SJSA1 (cell line): ENCODE measurements at places on chromosomes 12 and 14. TPM values are rescaled to one million over a fixed set of nuclear protein-coding genes. Genes with fewer than 3 reads are reported as not detected.

DNA sequence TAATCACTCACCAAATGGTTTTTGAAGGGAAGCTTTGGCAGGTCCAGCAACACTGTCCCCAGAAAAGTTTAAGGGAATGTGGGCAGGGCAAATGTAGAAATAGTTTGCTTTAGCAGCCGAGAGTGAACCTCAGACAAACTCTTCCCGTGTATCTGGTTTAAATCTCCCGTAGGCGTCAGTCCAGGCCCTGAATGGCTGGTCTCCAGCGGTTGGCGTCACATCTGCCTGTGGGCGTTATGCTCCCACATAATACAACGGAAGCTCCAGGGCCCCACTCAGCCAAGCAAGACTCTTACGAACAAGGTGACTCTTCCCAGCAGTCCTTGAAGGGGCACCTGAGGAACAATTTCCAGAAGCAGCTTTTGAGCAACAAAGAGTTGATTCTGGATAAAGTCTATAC lies 942 bp downstream of the ZC2HC1C start:
- DNase-seq, result no peak

- no peak for DNase-seq
Observed at GRCh38 chr12:131784909-131785762, 43.1 kb upstream of the MMP17 start.

DNA sequence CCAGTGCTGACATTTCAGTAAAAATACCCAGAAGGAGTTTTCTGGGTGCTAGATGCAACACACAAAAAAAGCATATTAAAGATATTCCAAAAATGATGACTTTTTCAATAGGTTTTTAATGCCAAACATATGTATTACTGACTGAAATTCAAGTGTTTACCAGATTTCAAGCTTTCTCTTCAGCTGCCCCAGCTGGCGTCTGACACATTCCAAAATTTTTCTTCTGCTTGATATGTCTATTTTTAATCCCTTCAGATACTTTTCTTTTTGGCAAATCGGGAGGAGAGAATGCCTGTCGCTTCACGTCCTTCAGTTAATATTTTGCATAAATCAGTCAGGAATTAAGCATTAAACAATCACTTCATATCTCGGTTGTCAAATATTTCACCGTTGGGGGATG lies 7.1 kb upstream of the CCDC60 start:
- DNase-seq, result no peak

GRCh38 chr12:116508145-116509121 lies 50.7 kb upstream of the MAP1LC3B2 start:
- no peak for DNase-seq

The CLEC1A gene
- not detected in 2 replicates for total RNA-seq

GRCh38 chr14:49893309-49894213 lies 679 bp downstream of the ARF6 start:
- DNase-seq, result peak; percentile 60

The ACTR10 gene
- 79.8 and 82.6 TPM in 2 replicates for total RNA-seq

GRCh38 chr12:28217805-28218204 lies 27.5 kb downstream of the CCDC91 start:
- DNase-seq, result no peak

The GLT1D1 gene
- not detected in 2 replicates for total RNA-seq

DNA sequence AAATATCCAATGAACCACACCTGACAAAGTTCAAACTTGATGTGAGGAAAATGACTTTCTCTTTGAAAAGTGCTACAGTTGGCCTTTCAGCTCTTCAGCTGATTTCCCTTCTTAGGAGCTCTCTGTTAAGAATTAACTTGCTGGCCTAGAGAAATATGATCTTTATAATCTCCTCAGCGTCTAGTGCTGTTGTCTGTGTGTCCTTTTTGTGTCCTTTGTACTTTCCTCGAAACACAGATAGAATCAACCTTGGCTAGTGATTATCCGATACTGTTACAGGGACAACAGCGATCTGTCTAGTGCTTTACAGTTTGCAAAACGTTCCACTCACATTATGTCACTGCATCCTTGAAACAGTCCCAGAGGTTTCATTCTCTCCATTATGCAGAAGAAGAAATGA lies 162.8 kb upstream of the RMST start:
- no peak for DNase-seq

The GLS2 gene
- total RNA-seq, result not detected in 2 replicates

DNA sequence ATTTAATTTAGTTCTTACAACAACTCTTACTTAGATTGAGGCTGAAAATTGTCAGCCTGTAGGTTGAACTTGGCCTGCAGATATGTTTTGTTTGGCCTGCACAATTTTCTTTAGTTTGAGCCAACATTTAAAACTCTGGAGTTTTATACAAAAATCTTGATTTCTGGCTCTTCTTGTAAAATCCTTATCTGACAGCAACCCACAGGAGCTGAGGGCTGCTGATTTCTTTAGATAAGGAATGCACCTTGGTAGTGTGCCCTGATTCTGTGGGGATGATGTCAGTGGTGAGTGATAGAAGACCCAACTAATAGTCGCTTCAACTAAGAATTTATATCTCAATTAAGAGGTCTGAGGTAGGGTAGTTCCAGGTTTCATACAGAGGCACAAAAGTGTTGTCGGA lies 49.5 kb downstream of the SOCS2 start:
- no peak for DNase-seq

The FZD10 gene
- not detected in 2 replicates for total RNA-seq

DNA sequence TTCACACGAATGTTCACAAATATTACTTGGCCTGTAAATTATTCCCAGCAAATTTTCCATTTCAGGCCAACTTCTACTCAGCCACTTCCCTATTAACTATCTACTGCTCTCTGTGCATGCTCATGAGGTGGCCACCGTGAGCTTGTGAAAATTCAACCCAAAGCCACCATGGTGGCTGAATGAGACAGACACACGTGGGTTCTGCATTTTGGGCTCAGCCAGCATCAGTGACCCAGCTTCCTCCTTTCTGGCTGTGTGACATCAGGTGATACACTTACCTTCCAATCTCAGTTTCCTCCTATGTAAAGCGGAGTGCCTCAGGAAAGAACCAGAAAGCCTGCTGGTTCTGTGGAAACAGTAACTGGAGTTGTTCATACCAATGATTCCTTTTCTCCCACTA lies 175.8 kb downstream of the FOXN3 start:
- DNase-seq, result no peak

The KCNJ8 gene
- total RNA-seq, result not detected in 2 replicates

The BDKRB2 gene
- total RNA-seq, result 21.6 and 28.2 TPM in 2 replicates

- no peak for DNase-seq
Observed at GRCh38 chr12:53849656-53850055, 89.0 kb upstream of the HOXC13 start.

- DNase-seq, result no peak
Observed at GRCh38 chr12:51009056-51009440, 17.1 kb downstream of the SLC11A2 start.

DNA sequence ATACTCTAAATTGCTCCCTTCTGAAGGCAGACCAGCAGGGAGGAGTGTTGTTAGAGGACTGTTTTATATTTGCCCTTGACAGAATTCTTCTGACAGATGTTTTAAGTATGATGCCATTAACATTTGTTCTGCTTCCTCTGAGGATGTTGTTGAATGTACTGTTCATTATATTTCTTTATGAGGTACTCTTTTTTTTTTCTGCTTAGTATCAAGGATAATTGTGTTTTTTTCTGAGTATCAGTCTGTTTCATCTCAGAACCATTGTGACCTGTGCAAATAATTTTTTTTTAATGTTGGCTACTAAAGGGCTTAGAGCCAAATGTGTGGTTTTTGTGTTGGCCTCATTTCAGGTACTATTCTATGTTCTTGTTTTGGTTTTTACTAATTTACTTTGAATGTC lies 10.6 kb downstream of the METAP2 start:
- no peak for DNase-seq

DNA sequence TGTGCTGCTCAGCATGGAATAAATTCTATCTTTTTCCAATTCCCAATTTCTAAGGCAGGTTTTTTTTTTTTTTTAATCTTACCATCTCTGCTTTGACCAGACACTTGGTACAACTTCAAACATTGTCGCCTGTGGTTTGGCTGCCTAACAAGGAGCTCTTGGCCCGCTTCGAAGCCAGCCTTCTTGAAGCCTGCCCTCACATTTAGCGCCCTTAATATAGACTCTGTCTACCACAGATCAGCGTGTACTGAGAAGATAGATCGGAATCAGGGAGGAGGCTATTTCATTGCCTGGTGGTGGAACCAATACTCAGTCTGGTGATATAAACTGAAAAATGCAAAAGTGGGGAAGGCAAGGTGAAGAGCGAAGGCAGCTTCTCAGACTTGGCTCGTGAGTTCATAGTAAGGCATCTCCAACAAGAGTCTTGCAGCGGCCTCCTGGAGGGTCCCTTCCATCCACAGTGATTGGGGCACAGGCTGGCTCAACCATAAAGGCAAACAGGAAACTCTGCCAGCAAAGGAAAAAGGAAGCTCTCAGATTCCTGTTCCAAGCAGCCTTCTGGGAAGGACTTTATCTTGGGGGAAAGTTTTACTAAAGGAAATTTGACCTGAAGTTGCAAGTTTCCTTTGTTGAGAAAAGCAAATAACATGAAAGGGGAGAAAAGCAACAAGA lies 103.2 kb upstream of the BCL2L14 start:
- no peak for DNase-seq

The KCNA5 gene
- total RNA-seq, result not detected in 2 replicates

GRCh38 chr12:116058574-116058973 lies 218.9 kb downstream of the MED13L start:
- no peak for DNase-seq

- DNase-seq, result no peak
Observed at GRCh38 chr12:118342090-118342489, 30.6 kb downstream of the TAOK3 start.

DNA sequence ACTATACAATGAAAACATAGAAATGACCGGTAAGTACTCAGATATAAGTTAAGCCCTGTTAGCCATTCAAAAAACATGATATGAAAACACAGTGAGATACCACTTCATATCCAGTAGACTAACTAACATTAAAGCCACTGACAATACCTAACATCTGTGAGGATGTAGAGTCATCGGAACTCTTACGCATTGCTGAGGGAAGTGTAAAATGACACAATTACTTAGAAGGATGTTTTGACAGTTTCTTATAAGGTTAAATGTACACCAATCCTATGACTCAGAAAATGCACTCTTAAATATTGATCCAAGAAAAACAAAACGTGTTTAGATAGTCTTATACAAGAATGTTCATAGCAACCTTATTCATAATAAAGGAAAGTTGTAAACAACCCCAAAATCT lies 782.9 kb downstream of the BCL11B start:
- no peak for DNase-seq

DNA sequence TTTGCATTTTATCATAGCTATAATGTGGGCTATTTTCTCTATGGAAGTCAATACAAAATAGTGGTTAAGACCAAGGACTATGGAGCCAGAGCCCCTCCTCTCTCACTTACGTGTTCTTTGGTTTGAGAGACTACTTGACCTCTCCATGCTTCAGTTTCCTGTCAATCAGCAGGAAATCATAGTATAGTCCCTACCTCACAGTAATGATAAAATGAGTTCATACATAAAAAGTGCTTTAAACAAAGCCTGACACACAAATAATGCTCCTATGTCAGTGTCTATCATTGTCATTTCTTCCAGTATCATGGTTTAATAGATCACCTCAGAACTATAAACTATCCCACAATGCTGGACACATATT lies 90.4 kb downstream of the MED13L start:
- DNase-seq, result no peak

The SLC11A2 gene
- 19.6 and 40.0 TPM in 2 replicates for total RNA-seq

DNA sequence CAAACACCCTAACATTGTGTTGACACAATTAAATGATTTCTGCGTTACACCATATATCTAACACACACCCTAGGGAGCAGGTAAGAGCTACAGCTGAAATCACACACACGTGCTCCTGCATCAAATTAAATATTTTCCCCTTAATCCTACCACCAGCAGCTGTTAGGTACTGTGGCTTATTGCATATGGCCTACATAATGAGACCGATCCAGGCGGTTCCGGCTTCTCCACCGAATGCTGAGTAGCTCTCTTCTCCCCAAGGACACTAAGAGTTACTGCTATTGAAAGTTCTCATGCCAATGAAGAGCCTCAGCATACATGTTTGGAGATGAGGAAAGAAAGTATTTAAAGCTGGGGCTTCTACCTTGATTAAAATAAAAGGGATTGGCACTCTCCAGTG lies 472.2 kb upstream of the STXBP6 start:
- DNase-seq, result no peak

The KLHDC1 gene
- total RNA-seq, result 1.3 and 1.8 TPM in 2 replicates

The KRT71 gene
- not detected in 2 replicates for total RNA-seq

DNA sequence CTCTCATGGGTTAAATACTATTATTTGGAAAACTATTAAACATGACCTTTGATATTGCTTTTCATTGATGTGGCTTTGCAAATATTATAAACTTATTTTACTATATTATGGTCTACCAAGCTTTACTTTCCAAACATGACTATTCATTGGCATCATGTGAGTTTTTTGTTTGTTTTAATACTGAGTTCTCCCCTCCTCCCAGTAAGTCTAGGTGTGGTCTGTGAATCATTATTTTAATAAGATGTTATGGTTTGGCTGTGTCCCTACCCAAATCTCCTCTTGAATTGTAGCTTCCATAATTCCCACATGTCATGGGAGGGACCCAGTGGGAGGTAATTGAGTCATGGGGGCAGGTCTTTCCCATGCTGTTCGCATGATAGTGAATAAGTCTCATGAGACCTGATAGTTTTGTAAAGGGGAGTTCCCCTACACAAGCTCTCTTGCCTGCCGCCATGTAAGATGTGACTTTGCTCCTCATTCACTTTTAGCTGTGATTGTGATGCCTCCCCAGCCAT lies 80.0 kb downstream of the BORCS5 start:
- no peak for DNase-seq

The GUCY2C gene
- total RNA-seq, result not detected in 2 replicates

The CLEC2B gene
- total RNA-seq, result 70.8 and 96.8 TPM in 2 replicates

GRCh38 chr12:52878507-52879393 lies 26.1 kb downstream of the KRT8 start:
- DNase-seq, result no peak

DNA sequence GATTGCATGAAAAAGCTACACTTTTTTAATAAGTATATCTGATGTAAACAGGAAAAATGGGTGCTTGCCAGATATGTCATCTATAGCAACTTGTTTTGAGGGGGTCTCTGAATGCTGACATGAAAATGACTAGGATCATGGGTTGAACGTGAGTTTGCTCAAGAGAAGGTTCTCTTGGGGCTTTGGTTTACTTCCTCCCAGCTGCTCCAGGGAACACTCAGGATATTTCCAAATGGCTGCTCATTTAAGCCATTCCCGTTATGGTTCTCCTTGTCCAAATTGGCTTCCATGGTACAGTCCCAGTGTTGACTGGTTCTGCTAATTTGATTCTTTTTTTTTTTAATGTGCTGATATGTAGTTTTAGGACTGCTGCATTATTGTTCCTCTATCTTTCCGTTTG lies 118.3 kb downstream of the ETV6 start:
- DNase-seq, result no peak

The SOX5 gene
- total RNA-seq, result 1.7 and 5.0 TPM in 2 replicates

DNA sequence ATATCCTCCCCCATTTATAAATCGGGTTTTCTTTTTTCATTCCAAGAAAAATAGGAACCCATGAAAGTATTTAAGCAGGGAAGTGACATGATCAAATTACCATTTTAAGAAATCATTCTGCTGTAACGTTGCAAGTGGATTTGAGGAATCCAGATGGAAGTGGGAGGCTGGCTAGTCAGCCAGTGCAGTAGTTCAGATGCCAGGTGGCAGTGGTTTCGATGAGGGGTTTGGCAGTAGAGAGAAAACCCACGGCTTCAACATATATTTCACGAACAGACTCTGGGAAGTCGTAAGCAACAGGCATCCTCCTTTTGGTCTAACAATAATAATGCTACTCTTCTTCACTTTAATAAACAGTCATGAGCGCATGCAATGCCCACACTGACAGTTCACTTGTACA lies 25.0 kb downstream of the PDZRN4 start:
- no peak for DNase-seq
